ENCODE measurements at places on chromosomes 13 and 19. TPM values are rescaled to one million over a fixed set of nuclear protein-coding genes. Genes with fewer than 3 reads are reported as not detected.

Gene SIGLEC14
- not detected for total RNA-seq

Gene HIPK4
- 0.26 TPM for total RNA-seq

Gene ENOX1
- total RNA-seq = 5.8 TPM

Gene CAMSAP3
- not detected for total RNA-seq

Gene FAM216B
- total RNA-seq = not detected

Gene HNRNPUL1
- total RNA-seq = 78.6 TPM

Gene ZSCAN5B
- total RNA-seq = not detected

Gene TRAPPC2B
- 20.3 TPM for total RNA-seq

Gene PDCD5
- 146 TPM for total RNA-seq

Gene ZNF569
- 7.8 TPM for total RNA-seq

Gene SIGLEC11
- total RNA-seq = not detected

Gene MBD3L2B
- total RNA-seq = not detected

Gene C13orf42
- total RNA-seq = not detected

Gene LENG9
- 6.9 TPM for total RNA-seq

Gene SPIB
- total RNA-seq = 2.4 TPM

Gene CGB3
- total RNA-seq = not detected

Gene ZNF837
- 5.5 TPM for total RNA-seq

Gene APOE
- 5,075 TPM for total RNA-seq

Gene CEACAM5
- not detected for total RNA-seq

Gene ICAM1
- 5.1 TPM for total RNA-seq

Gene SIRT2
- 2,451 TPM for total RNA-seq
